Colonic mucosa (tissue), 4 donors: ENCODE measurements at places on chromosomes 2 and 18. TPM values are rescaled to one million over a fixed set of nuclear protein-coding genes. Genes with fewer than 3 reads are reported as not detected.

- DNase-seq: no peak
Measured at GRCh38 chr2:119879502-119879901, 119.8 kb downstream of the PTPN4 start.

GRCh38 chr18:3170441-3171161 is 49.2 kb downstream of the MYOM1 start:
- DNase-seq: no peak

GRCh38 chr18:60662491-60662890 is 289.9 kb upstream of the MC4R start:
- no peak for DNase-seq

DNA sequence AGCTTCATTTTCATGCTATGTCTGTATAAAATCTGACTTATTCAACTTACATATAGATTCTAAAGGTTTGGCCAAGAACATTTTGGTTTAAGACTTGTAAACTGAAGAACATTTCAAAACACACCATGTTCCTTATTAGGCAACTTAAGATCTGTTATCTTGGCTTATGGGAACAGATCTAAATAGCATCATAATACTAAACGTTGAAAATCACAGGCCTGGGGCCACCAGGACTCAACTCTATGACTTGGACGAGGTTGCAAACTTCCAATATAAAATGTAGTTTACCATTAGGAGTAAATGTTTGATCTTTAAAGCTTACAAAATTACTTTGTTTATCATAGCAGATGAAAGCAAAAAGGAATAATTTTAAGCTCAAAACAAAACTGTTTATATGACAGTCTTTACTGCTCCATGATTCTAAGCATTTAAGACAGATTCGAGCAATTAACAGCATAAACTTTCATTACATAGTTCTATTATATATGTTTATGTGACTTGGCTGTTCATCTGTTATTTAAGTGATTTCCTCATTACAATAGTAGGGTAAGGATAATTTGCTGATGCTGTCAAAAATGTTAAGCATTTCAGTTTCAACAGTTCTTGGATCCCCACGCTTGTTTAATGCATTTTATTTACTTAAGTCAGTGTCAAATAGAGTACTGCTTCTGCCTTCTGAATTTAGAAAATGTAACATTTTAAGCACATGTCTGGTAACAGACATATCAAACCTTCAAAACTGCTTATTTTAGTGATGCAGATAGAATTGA is 8.3 kb downstream of the TCF4 start:
- DNase-seq: no peak

- DNase-seq: no peak
Measured at GRCh38 chr18:55296778-55297177, 291.2 kb downstream of the TCF4 start.

- DNase-seq: no peak
Measured at GRCh38 chr18:75407468-75408437, 19.8 kb downstream of the SMIM21 start.

- DNase-seq: no peak
Measured at GRCh38 chr2:127532296-127532695, 3.2 kb upstream of the MYO7B start.

DNA sequence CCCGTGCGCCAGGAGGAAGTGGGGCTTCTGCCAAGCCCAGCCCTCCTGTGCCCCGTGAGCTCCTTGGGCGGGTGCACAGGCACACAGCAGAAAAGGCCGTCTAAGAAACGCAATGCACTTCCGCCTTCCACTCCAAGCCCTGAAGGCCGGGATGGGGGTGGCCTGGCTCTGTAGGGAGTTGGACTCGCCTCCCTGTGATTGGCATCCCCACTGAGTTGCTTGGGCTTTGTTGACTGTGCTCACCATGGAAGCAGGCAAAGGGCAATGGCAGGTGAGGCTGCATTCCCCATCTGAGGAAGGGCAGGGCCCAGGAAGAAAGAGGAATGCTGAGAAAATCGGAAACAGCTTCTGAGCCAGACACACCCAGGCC is 66.8 kb downstream of the CRACDL start:
- DNase-seq: peak; percentile 90

DNA sequence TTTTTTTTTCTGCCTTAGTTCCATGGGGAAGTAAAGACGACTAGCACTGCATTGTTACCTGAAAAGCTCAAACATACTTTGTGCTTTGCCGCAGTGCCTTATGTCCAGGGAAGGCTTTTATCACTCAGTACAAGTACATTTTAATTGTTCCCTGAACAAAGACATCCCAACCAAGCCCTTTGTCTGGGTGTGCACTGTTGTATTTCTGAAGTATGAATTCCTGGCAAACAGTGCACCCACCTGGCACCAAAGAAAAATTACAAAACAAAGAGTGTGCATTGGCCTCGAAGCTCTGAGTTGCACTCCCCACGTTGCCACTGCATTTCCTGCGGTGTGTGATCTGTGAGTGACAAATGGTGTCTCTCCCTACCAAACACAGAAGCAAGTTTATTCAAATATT is 858.5 kb upstream of the PIK3C3 start:
- no peak for DNase-seq

DNA sequence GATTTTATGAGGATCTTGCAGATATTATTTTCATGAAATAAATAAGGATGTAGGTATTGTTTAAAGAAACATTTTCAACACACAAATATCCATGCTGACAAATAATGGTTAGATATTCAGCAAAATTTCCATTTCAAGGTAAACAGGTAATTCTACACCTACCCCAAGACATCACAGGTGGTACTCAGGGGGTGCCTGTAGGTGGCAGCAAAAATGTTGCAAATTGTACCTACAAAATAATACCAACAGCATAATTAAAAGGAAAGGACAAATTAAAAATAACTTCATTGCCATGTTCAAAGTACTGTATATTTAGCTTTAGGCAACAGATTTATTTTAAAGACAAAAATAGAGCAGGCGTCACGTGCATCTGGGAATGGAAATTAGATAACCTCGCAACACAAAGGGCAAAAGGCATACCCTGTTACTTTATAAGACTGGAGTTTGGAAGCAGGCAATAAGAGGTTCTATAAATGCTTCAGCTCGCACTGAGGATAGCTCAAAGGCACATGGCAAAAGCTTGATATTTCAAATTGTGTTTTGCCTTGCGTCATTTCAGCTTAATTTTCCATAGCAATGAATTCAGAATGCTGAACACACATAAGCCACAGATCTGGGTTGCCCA is 630.5 kb downstream of the TDRD15 start:
- no peak for DNase-seq

DNA sequence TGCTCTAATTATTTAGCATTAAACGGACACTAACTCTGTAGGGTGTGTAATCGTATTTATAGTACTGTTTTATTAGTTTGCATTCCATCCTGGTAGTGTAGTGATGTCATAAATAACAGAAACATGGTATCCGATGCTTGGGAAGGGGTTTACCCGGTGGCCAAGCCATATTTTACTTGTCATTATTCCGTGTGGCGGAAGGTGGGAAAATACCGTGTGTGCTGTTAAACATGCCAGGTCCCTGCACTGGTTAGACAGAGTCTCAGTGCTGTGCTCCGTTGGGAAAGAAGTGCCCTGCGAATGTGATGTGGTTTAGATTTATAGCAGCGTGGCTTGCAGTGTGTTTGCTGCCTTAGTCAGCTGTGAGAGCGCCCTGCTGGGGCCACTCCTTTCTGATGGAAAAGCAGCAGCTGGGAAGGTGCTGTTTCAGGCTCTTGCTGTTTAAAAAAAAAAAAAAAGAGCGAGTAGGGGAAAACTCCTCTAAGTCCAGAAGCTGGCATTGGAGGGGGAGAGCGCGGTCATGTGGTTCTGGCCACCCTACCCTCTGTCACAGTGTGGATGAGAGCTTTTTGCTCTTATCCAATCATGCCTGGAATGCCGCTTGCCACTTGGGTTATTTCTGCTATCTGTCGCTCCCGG is 211.0 kb downstream of the NEDD4L start:
- no peak for DNase-seq

DNA sequence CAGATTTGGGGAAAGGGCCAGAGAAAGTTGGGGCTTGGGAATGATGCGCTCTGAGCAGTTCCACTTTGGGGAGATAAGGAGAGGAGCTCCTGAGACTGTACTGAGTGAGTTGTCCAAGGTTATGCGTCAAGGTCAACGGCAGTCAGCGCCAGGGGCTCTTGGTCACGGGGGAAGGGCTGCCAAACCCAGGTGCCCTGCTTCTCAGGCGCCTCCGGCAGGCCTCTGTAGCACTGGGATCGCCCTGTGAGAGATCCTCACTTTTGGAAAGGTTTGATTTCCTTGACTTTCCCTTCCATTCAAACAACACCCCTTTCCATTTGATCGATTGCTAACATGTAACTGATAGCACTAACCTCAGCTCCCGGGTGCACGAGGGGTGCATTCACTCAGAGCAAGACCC is 136.5 kb upstream of the SOX11 start:
- DNase-seq: no peak

The SULT1C2 gene
- 5.3 TPM for total RNA-seq

The ZC3H15 gene
- total RNA-seq: 64.2 TPM

The ACVR1C gene
- 5.7 TPM for total RNA-seq

The UGT1A10 gene
- 82.9 TPM for total RNA-seq

The DNER gene
- 1.7 TPM for total RNA-seq

The DDX18 gene
- total RNA-seq: 63.3 TPM

The KYNU gene
- 0.64 TPM for total RNA-seq
